Neural crest cell (in vitro differentiated cells): ENCODE measurements at places on chromosomes 5 and 9. TPM values are rescaled to one million over a fixed set of nuclear protein-coding genes. Genes with fewer than 3 reads are reported as not detected.

PCDHB4 gene
- total RNA-seq = 2.6 and 2.7 TPM in 2 replicates

CXCL14 gene
- not detected in 2 replicates for total RNA-seq

GRCh38 chr5:80620211-80620610 lies 34.2 kb upstream of the MSH3 start:
- no peak for DNase-seq

DNA sequence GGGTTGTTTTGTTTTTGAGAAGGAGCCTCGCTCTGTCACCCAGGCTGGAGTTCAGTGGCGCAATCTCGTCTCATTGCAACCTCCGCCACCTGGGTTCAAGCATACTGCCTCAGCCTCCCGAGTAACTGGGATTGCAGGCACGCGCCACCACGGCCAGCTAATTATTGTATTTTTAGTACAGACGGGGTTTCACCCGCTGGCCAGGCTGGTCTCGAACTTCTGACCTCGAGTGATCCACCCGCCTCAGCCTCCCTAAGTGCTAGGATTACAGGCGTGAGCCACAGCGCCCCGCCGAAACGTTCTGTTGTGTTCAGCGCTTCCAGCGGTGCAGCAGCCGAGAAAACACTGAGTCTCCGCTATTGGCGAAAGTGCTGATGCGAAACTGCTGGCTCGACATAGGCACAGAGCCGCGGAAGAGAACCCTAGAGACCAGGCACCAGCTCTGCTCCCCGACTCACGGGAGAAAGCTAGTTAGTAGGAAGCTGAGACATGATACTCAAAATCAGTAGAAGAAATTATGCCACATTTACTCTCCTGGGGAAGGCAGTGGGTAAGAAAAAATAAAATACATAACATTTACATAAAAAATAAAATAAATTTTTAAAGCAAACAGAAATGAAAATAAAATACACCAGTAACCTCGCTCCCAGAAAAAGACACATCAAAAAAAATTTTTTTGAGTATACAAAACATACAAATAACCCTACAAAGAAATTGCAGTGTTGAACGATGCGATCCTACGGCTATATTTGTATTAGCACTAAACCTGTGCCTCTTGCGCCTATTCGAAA lies 31.6 kb downstream of the ANXA2R start:
- DNase-seq = peak; percentile 88

DNA sequence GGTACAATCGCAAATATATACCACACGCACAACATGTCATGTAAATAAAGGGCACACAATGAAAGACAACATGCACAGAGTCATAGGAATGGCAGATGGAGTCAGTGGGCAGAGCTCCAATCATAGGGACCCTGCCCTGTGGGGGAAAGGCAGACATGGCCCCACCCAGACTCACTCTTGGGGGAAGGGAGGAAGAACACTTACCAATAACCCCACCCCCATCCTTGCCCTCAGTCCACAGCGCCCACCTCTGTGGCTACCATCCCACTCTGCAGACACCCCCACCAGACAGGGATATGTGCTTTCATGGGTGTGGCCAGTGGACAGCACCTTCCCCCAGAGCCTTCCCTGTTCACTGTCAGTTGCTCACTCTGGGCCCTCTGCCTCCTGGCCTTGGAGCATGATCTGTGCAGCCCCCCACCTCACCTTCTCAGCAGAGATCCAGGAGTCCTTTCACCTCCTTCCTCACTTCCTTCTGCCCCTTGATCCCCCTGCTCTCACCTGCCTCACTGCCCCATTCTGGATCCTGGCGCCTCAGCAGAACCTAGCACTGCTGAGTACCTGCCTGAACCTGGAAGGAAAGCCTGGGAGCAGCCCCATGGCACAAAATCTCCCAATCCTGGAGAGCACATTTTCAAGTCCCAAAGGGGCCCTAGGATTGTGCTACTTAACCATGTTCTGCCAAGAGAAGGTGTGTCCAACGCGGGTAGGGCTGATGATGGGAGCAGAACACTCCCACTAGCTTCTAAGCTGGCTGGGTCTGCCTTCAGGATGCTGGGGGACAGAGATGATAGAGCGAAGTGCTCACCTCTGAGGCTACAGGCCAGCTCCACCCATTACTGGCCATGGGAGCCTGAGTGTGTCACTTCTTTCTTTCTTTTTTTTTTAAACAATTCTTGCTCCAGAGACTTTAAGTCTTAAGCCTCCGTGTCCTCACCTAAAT lies 1.5 kb upstream of the PHF19 start:
- DNase-seq = no peak

- DNase-seq = no peak
Observed at GRCh38 chr5:1507961-1508658, 15.7 kb downstream of the LPCAT1 start.

- peak; percentile 80 for DNase-seq
Observed at GRCh38 chr9:132268725-132269352, 85.9 kb downstream of the SETX start.

LRRC70 gene
- total RNA-seq = 0.19 and 0.34 TPM in 2 replicates

- no peak for DNase-seq
Observed at GRCh38 chr5:62343428-62343827, 37.4 kb downstream of the KIF2A start.

WDR31 gene
- total RNA-seq = 3.5 and 3.6 TPM in 2 replicates

GRCh38 chr9:20573023-20573422 lies 49.3 kb downstream of the MLLT3 start:
- no peak for DNase-seq

GRCh38 chr5:37437711-37438110 lies 58.6 kb downstream of the WDR70 start:
- no peak for DNase-seq

IL3 gene
- total RNA-seq = not detected in 2 replicates

SLC34A3 gene
- not detected in 2 replicates for total RNA-seq

GRCh38 chr9:18368206-18368605 lies 105.7 kb upstream of the ADAMTSL1 start:
- no peak for DNase-seq

DNA sequence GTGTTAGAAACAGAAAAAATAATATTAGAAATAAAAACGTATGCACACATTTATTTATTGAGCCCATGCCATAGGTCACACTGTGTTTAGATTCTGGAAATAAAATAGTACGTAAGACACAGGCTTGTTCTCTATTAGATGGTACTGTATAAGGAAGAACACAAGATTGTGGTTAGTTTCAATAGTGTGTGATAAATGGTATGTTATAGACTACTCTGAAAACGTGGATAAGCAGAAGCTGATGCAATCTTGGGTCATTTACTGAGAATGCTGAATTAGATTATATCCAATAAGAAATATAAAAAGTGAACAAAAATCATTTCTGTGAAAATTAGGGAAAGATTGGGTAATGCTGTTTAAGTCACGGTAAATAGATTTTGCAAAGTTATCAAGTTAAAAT lies 1456.4 kb upstream of the ACO1 start:
- no peak for DNase-seq

DNA sequence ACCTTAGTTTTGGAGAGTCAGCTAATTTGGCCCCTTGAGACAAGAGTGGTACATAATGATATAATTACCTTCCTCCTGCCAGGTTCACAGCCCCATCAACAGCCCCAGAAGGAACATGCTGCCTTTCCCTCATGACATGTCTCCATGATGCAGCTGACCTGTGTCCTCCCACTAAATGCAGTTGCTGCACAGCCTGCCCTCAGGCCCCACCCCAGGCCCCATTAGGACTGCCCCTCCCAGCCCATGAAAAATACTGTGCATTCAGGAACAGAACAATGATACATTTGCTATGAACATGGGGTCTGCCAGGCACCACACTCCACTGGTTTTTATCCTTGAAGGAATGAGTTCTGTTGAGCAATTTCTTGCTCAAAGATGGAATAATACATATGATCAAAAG lies 176.4 kb downstream of the C5orf15 start:
- no peak for DNase-seq

CAMK2A gene
- 0.30 and 0.59 TPM in 2 replicates for total RNA-seq

DNA sequence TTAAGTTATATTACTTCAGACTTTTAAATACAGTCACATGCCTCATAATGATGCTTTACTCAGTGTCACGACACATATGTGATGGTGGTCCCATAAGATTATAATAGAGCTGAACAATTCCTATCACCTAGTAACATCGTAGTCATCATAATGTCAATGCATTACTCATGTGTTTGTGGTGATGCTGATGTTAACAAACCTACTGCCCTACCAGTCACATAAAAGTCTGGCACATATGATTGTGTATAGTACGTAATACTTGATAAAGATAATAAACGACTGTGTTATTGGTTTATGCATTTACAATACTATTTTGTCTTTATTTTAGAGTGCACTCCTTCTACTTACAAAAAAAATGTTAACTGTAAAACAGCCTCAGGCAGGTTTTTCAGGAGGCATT lies 103.7 kb downstream of the PAM start:
- DNase-seq = no peak
